H1 (cell line): ENCODE measurements at places on chromosomes 3 and 15. TPM values are rescaled to one million over a fixed set of nuclear protein-coding genes. Genes with fewer than 3 reads are reported as not detected.

The ZFAND6 gene
- total RNA-seq, result 122 and 136 TPM in 2 replicates

The IMPG2 gene
- 0.06 and 0.08 TPM in 2 replicates for total RNA-seq

The ARPP21 gene
- not detected in 2 replicates for total RNA-seq

The UCN2 gene
- total RNA-seq, result not detected in 2 replicates

The MINAR1 gene
- total RNA-seq, result 0.59 and 0.67 TPM in 2 replicates

GRCh38 chr3:157174290-157174648, 14.3 kb upstream of the CCNL1 start:
- DNase-seq, result no peak
- no peaks in the 10 kb centered on the region for H3K27me3 ChIP-seq
- H3K4me3 ChIP-seq, result peak overlapping the region; percentile 76
- H3K4me1 ChIP-seq, result no peaks in the 10 kb centered on the region

DNA sequence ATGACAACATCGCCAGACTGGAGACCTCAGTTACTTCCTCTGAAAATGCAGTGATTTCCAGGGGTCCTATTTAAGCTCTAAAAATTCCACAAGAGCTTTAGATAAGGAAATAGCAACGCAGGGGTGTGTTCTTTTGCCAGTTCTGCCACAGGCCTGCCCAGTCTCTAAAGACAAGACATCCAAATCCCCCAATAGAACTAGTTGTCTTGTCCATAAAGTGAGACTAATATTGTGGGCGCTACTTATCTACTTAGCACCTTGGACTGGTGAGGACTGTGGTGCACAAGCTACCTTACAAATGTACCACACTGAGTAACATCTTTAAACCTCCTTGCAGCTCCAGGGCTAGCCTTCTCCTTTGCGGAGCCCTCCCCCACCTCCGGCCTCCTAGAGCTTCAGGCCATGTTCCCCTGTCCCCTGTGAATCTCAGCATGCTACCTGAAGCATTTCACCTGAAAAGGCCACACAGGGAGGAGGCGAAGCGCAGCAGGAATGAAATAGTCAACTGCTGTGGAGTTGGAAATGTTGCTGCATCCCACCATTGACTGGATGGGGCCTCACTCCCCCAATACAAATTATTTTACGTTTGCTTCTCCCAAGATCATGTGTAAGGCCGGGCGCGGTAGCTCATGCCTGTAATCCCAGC, 9.6 kb upstream of the LRRC2 start:
- H3K4me1 ChIP-seq, result peaks cover 18% of the 10 kb centered on the region; the same call in 1 of the 2 replicates
- no peaks in the 10 kb centered on the region for H3K27me3 ChIP-seq
- H3K27ac ChIP-seq, result peak overlapping the region; percentile 75
- peak overlapping the region; percentile 33 for H3K4me3 ChIP-seq
- no peak for DNase-seq

- H3K27ac ChIP-seq, result no peak overlapping the region
- H3K36me3 ChIP-seq, result no peaks in the 10 kb centered on the region
These were observed 187.2 kb downstream of the OSBPL10 start for GRCh38 chr3:31793821-31794220.

DNA sequence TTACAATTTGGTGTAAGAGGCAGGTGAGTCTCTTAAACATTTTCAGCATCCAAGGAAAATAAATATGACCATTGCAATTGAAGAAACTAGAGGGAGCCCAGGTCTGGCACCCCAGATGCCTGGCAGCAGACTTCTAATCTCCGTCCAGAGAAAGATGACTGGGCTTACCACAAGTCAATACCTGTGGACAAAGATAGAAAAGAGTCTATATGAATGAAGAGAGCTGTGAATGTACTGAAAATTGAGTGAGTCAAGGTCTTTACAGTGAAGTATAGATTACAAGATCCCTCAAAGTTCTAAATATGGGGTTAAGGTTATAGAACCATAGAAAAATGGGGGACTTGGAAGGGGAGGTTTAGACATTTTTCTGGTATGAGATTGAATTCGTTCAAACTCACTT, 827.4 kb upstream of the NR2F2 start:
- no peaks in the 10 kb centered on the region for H3K36me3 ChIP-seq
- no peak overlapping the region for H3K27ac ChIP-seq
- no peak overlapping the region for H3K4me3 ChIP-seq
- H3K4me1 ChIP-seq, result no peaks in the 10 kb centered on the region

DNA sequence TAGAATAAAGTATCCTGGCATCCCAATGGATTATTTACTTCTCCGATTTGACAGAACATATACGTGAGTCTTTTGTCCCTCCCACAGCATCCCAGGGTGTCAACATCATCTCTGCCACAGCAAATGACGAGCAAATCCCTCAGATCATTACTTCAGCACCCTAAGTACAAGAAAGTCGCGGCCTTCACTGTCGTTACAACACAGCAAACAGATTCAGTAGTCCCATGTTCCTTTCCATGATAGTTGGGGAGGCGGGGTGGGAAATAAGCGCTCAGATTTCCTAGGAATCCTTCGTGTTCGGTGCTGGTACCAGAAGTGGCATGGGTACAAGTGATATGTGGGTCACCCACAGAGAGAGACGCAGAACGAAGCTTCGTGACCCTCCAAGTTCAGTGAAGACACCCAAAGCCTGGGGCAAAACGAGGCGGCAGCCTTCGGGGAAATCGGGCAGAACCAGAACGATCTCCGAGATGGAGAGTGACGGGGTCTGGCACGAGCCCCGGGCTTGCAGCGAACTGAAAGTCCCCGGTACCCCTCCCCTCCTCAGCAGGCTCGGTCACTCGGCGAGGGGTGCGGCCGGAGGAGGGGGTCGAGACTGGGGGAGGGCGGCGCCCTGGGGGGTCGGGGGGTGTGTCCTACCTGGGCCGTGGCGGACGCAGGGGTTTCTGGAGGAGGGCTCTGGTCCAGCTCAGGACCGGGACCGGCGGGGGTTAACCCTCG, 619 bp downstream of the TTBK2 start:
- H3K36me3 ChIP-seq, result no peaks in the 10 kb centered on the region
- H3K4me1 ChIP-seq, result peaks cover 6% of the 10 kb centered on the region; the same call in 1 of the 2 replicates
- peak overlapping the region; percentile 96 for H3K4me3 ChIP-seq
- no peaks in the 10 kb centered on the region for H3K27me3 ChIP-seq

GRCh38 chr3:146485297-146485696, 15.9 kb upstream of the PLSCR2 start:
- no peak for DNase-seq
- no peaks in the 10 kb centered on the region for H3K36me3 ChIP-seq
- H3K4me3 ChIP-seq, result no peak overlapping the region
- no peak overlapping the region for H3K27ac ChIP-seq
- H3K4me1 ChIP-seq, result no peaks in the 10 kb centered on the region

DNA sequence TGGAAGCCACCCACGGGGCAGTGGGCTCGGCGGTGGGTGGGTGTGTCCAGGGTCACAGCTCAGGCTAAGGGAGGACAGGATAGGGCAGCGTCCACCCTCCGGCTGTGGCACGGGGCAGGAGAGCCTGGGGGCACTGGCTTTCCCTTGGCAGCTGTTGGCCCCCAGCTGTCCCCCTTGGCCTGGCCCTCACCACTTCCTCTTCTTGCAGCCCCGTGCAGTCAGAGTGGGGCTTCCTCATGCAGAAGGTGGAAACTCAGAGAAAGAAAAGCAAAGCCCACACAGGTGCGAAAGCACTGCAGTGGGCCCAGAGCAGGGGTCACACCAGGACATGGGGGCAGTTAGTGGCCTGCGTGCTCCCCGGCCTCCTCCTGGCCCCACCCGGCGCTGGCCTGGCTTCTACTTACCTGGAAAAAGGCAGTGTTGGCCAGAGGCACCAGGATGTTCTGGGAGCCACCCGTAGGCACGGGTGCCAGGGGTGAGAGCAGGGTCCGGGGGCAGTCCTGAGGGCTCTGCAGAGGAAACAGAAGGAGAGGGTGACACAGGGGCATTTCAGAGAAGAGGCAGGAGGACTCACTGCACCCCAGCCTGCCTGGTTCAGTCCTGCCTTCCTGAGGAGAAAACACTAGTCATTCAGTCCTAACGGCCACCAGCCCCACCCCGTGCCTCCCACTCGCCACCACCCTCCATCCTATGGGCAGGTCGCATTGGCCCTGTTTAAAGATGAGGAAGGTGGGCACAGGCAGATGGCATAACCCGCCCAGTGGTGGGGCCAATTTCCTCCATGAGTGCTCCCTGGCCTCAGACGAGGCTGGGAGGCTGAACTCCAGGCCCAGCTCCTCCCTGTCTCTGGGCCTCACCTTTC, 28.3 kb downstream of the PLXND1 start:
- H3K4me3 ChIP-seq, result no peak overlapping the region
- H3K27me3 ChIP-seq, result no peaks in the 10 kb centered on the region
- H3K27ac ChIP-seq, result no peak overlapping the region
- no peaks in the 10 kb centered on the region for H3K36me3 ChIP-seq

DNA sequence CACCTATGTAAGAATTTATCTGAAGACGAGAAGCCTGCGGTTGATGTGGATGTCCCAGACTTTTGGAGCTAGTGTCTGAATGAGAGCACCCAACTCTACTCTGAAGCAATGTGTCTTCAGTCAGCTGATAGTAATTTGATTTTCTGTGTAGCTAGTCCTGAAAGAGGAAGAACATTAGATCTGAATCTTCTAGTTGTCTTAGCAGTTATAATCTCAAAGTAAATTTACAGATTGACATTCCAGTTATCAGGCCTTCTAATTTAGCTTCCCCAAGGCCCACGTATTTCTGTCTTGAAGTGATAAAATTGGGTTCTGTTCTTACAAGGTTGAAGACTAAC, 1.5 kb downstream of the TCAIM start:
- H3K36me3 ChIP-seq, result no peaks in the 10 kb centered on the region
- no peak for DNase-seq
- H3K27ac ChIP-seq, result no peak overlapping the region
- peaks cover 4% of the 10 kb centered on the region for H3K4me1 ChIP-seq
- no peaks in the 10 kb centered on the region for H3K27me3 ChIP-seq
- peak overlapping the region; percentile 73 for H3K4me3 ChIP-seq

DNA sequence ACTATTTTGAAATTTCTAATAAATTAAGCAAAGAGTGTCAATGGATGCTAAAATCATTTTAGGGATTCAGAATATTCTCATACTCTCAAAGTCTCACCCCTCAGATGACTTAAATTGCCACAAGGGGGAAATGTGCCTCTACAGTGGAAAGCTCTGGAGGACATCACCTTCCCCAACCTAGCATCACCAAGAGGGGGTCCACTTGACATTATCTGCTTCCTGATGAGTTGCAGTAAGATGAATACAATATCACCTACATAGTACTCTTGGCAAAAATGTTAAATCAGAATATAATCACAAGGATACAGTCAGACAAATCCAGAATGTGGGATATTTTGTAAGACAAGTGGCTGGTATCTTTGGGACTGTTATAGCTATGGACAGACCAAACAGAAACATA, 290.1 kb downstream of the MFSD1 start:
- H3K4me1 ChIP-seq, result no peaks in the 10 kb centered on the region
- no peaks in the 10 kb centered on the region for H3K27me3 ChIP-seq
